ENCODE measurements at places on chromosomes 3 and 15. TPM values are rescaled to one million over a fixed set of nuclear protein-coding genes. Genes with fewer than 3 reads are reported as not detected.

Gene C3orf70
- not detected for total RNA-seq

Gene MYD88
- total RNA-seq: 45.1 TPM

Gene PLSCR2
- not detected for total RNA-seq

Gene TRAIP
- total RNA-seq: 19.1 TPM

Gene PLOD2
- 0.71 TPM for total RNA-seq

Gene TRIM42
- not detected for total RNA-seq

Gene RAB43
- total RNA-seq: 24.4 TPM

Gene RASGRP1
- 47.6 TPM for total RNA-seq

Gene STIMATE
- total RNA-seq: 25.6 TPM

Gene FBXW12
- total RNA-seq: not detected

Gene MUC13
- not detected for total RNA-seq

Gene GJD2
- total RNA-seq: not detected

Gene NLGN1
- not detected for total RNA-seq

Gene PLCB2
- 41.7 TPM for total RNA-seq

Gene PLXNA1
- total RNA-seq: 28.9 TPM

Gene PODXL2
- 5.9 TPM for total RNA-seq

Gene TMEM45A
- total RNA-seq: not detected

Gene SCN5A
- total RNA-seq: not detected

Gene KY
- total RNA-seq: not detected

Gene FBN1
- 0.38 TPM for total RNA-seq

Gene GABRG3
- total RNA-seq: not detected

Gene RPL22L1
- total RNA-seq: 209 TPM

Gene COL6A6
- not detected for total RNA-seq

Gene CDHR4
- total RNA-seq: not detected

Gene THRB
- not detected for total RNA-seq

Gene PRR20G
- total RNA-seq: not detected

Gene VIPR1
- total RNA-seq: 4.7 TPM

Gene ROPN1
- total RNA-seq: not detected

Gene CHRM5
- total RNA-seq: not detected

Gene MAPKAPK3
- total RNA-seq: 225 TPM

Gene CERS3
- total RNA-seq: 0.18 TPM

All from activated T-cell treated with anti-CD3 and anti-CD28 coated beads, Interleukin-2, amount 50 U/mL, for 4 hours (primary cell).